ENCODE measurements at places on chromosomes 6 and 20.

GRCh38 chr6:84691978-84692623 lies 72.3 kb downstream of the TBX18 start:
- no peak for DNase-seq

- no peak for DNase-seq
Measured at GRCh38 chr20:54938707-54939106, 463.3 kb downstream of the DOK5 start.

DNA sequence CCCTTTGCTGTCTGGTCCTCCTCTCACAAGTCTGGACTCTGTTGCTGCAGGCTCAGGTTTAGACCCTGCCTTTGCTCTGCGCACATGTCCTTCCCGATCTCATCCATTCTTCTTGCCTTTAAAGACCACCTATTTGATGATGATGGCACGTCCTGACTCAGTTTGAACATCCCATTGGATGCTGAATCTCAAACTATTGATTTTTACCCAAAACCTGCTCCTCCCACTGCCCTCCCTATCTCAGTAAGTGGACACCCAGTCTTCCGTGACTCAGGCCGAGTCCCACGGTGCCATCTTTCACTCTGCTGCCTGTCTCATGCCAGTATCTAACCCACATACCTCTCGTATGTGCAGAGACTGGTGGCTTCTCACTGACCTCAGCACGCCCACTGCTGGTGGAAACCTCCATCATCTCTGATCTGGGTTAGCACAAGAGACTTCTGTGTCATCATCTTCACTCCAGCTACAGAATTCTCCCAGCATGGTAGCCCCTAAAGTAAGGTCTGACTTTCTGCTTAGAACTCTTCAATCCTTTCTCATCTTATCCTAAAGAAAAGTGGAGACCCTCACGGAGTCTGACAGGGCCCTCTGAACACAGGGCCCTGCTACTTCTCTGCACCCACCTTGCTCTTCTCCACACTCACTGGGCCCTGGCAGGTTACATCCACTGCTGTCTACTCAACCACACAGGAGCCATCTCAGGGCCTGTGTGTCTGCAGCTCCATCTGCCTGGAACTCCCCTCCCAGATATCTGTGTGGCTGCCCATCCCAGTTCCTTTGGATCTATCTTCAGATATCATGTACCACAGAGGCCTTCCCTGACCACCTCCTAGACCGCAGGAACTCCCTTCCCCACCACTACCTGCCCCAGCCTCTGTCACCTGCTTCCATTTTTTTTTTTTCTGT lies 387.1 kb upstream of the AGPAT4 start:
- DNase-seq: no peak

- DNase-seq: no peak
Measured at GRCh38 chr20:38957235-38957876, 4.8 kb upstream of the DHX35 start.

DNA sequence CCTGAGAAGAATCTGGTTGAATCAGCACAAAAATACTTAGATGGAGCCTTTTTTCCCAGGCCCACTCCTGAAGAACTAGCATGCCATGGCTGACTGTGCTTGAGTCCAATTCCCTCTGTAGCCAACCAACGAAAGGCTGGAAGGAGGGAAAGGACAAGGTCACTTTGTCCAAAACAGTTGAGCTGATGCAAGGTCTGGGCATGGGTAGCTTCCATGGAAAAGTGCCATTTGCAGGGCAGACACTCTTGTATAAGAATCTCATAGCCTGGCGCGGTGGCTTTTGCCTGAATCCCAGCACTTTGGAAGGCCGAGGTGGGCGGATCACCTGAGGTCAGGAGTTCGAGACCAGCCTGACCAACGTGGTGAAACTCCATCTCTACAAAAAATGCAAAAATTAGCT lies 125.0 kb upstream of the LGSN start:
- no peak for DNase-seq

GRCh38 chr20:61668065-61668650 lies 397.5 kb downstream of the TAF4 start:
- DNase-seq: no peak

- no peak for DNase-seq
Measured at GRCh38 chr20:20979934-20980333, 126.2 kb downstream of the LINC00237 start.

GRCh38 chr6:52403627-52404026 lies 16.5 kb upstream of the EFHC1 start:
- no peak for DNase-seq

DNA sequence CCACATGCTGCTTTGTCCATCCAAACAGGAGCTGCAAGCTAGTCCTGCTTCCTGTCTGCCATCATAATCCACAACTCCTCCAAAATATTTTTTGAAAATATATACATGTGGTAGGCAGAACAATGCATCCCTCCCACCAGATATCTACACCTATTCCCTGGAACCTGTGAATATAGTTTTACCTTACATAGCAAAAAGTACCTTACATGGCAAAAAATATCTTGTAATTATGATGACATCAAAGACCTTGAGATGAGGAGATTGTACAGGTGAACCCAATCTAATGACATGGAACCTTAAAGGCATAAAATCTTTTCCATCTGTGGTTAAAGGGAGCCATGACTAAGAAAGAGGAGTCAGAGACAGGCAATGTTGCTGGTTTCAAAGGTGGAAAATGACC lies 15.3 kb upstream of the RGS17 start:
- no peak for DNase-seq

- DNase-seq: no peak
Measured at GRCh38 chr6:70494833-70495232, 71.9 kb upstream of the SDHAF4 start.

GRCh38 chr6:39377539-39377950 lies 55.0 kb upstream of the KCNK16 start:
- DNase-seq: peak; percentile 72

- no peak for DNase-seq
Measured at GRCh38 chr6:30560930-30561329, 3.8 kb downstream of the PRR3 start.

GRCh38 chr6:30409184-30409583 lies 64.2 kb downstream of the RPP21 start:
- DNase-seq: no peak

- no peak for DNase-seq
Measured at GRCh38 chr6:22057962-22058361, 238.9 kb downstream of the PRL start.

DNA sequence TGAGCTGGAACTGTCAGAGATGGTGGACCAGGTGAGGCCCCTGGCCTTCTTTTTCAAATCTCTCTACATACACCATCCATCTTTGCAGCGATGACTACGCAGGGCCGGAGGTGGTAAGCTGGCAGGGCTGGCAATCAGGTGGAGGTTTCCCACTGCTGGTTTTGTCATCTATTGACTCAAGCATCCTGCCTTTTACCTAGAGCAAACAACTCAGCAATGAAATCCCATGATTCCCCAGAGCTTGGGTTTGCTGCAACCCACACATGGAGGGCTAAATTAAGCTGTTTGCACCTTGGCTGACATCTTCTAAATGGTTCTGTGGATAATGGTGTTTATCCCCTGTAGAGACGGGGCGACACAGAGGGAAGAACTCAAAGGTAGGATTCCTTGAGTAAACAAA lies 170.2 kb downstream of the SCP2D1 start:
- no peak for DNase-seq

GRCh38 chr6:2891768-2892170 lies 11.3 kb downstream of the SERPINB9 start:
- no peak for DNase-seq

GRCh38 chr6:134389129-134389528 lies 71.2 kb upstream of the SGK1 start:
- DNase-seq: no peak

DNA sequence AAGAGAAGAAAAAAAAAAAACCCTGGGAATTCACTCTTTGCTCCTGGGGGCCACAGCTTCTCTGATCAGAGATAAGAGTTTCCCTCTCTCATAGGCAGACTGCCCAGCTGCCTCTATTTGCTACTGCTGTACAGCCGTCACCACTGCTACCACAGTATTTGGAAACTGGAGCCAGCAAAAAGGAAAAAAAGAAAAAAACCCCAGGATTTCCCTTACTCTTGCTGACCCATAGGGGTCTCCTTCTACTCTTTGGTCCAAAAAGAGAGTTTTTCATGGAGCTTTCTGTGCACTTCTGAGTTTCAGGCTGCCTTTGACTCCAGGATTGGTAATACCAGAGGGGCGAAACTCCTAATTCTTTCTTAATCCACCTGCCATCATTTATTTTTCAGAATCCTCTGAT lies 89.7 kb downstream of the MDGA1 start:
- no peak for DNase-seq

DNA sequence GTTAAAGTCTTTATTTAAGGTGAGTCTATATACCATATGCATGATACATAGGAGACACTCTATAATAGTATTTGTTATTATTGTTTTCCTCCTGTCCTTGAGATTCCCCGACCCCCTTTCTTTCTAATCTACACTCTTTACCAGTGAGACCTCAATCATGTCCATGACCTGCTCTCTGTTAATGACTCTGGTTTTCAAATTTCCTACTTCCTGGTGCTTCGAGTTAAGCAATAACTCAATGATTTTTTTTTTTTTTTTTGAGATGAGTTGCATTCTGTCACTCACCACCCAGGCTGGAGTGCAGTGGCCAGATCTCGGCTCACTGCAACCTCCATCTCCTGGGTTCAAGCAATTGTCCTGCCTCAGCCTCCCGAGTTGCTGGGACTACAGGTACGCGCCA lies 574.6 kb upstream of the SLC35B3 start:
- DNase-seq: no peak

DNA sequence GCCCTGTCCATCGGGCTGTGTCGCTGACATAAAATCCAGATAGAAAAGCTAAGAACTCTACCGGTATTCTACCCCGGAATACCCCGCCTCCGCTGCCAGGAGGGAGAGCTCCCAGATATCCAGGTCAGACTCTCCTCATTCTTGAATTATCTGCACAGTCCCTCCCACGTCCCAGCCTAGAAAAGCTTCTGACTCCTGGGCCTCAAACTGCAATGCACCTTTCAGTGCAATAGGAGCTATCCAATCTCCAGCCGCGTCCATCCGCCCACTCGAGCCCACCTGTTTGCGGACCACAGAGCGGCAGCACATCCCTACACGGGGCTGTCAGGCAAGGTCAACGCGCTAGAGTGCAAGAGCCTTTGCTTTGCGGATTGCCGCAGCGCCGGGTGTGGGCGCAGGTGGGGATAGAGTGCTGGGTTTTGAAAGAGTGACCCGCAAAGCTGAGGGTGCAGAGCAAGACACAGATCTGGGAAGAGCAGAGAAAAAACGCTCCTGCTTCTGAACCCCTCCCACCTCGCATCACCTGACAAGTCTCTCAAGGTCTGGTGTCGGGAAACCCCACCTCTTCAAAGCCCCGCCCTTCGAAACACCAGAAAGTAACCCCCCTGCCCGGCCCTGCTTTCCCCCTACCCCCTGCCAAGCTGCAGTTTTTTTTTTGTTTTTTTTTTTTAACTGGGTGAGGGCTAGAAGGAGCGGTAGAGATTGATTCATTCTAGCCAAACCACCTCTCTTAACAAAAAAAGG lies 1.3 kb downstream of the TAPBP start:
- DNase-seq: peak; percentile 63

DNA sequence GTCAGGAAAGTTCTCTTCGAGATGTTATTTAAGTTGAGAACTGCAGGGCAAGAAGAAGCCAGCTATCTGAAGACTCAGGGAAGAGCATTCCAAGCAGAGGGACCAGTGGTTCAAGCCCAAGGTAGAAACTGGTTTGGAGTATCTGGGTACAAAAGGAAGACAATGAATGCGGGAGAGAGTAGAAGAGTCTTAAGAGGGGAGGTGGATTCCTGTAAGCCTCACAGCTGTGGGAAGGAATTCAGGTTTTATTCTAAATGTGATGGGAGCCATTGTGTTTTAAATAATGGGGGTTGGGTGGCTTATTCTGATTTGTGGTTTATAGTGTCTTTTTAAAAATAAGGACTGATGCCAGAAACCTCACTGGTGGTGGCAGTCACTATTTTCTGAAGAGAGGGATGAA lies 37.6 kb upstream of the TENT5A start:
- peak; percentile 58 for DNase-seq

DNA sequence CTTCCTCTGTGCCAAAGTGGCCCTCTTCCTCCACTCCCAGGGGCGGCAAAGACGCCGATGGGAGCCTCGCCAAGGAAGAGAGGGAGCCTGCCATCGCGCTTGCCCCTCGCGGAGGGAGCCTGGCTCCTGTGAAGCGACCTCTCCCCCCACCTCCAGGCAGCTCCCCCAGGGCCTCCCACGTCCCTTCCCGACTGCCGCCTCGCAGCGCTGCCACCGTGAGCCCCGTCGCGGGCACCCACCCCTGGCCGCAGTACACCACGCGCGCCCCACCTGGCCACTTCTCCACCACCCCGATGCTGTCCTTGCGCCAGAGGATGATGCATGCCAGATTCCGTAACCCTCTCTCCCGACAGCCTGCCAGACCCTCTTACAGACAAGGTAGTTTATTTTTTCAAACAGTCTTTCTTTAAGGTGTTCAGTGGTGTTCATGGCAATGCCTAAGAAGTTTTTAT lies 64.9 kb downstream of the FNDC1 start:
- no peak for DNase-seq

GRCh38 chr20:40536808-40537207 lies 152.2 kb downstream of the MAFB start:
- DNase-seq: no peak

DNA sequence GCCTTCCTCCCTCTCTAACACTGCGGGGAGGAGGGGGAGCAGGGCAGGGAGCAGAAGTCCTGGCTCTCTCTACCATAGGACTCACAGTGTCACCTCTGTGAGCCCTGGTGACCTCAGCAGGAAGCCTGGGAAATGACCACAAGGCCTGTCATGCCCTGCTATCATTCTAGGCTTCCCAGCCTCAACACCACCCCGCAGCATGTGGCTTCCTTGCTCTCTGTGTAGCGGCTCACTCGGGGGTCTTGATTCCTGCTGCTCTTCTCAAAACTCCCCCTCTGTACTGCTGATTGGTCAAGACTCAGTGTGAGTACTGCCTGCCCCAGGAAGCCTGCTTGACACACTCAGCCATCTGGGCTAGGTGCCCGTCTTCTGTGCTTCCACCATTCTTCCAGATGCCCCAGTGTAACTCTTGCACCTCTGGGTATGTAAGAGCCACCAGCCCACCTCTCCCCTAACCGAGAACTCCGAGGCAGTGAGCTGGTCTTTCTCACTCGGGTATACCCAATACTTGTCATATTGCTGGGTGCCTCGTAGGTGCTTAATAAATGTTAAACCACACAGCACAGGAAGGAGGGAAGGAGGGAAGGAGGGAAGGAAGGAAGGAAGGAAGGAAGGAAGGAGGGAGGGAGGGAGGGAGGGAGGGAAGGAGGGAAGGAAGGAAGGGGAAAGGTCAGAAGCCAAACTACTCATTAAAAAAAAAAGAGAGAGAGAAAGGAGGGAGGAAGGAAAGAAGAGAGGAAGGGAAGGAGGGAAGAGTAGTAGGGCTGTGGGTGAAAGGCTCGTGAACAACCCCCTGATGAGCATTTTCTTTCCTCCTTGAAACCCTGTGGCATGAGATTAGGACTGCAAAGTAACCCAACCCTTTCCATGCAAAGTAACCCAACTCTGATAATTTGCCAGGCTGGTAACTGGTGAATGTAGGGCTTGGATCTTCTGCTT lies 5.0 kb downstream of the MDFI start:
- DNase-seq: no peak

- no peak for DNase-seq
Measured at GRCh38 chr6:160141001-160141726, 19.5 kb downstream of the SLC22A1 start.

All from NT2/D1 (cell line).